CD8-positive, alpha-beta memory T cell (primary cell): ENCODE measurements at places on chromosomes 5 and 9. TPM values are rescaled to one million over a fixed set of nuclear protein-coding genes. Genes with fewer than 3 reads are reported as not detected.

GRCh38 chr9:11269036-11269435 lies 656.2 kb upstream of the PTPRD start:
- DNase-seq = no peak

The MARCOL gene
- not detected for total RNA-seq

DNA sequence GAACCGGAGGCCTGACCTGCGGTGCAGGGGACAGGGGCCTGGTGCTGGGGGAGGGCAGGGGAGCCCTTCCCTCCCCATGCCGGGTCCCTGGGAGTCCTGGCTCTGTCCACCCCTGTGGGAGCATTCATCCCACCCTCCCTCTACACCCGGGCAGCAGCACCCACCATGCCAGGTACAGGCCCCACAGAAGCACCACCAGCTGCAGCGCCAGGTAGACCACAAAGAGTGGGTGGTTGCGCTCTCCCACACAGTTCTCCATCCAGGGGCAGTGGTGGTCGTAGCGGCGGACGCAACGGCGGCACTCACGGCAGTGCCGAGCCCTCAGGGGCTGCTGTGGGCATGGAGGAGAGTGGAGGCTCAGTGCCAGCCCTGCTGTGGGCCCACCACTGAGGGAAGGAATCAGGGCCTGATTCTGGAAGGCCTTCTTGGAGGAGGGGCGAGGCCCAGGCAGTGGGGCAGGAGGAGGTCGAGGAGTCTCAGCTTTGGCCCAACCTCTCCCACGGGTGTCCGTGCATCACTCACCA lies 2.4 kb downstream of the ZDHHC12 start:
- no peak for DNase-seq

GRCh38 chr9:106753155-106753671 lies 109.8 kb upstream of the ZNF462 start:
- DNase-seq = no peak

The PSAT1 gene
- 93.4 TPM for total RNA-seq

The PAM gene
- 65.0 TPM for total RNA-seq

The SHROOM1 gene
- 2.0 TPM for total RNA-seq

DNA sequence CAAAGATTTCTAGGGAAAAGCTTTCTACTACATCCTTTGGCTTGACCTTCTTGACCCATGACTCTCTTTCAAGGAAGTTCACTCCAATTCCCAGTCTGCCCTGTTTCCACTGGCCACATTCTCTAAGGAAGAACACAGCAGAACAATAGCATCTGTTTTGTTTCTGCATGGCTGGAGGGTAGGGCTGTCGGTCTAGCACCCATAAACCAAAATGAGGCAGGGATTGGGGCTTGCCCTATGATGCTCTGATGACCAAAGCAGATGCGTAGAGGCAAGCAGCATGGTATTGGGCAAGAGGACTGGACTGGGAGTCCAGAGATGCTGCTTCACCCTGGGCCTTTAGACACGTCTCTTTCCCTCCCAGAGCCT lies 24.1 kb downstream of the GOLGA2 start:
- DNase-seq = no peak

DNA sequence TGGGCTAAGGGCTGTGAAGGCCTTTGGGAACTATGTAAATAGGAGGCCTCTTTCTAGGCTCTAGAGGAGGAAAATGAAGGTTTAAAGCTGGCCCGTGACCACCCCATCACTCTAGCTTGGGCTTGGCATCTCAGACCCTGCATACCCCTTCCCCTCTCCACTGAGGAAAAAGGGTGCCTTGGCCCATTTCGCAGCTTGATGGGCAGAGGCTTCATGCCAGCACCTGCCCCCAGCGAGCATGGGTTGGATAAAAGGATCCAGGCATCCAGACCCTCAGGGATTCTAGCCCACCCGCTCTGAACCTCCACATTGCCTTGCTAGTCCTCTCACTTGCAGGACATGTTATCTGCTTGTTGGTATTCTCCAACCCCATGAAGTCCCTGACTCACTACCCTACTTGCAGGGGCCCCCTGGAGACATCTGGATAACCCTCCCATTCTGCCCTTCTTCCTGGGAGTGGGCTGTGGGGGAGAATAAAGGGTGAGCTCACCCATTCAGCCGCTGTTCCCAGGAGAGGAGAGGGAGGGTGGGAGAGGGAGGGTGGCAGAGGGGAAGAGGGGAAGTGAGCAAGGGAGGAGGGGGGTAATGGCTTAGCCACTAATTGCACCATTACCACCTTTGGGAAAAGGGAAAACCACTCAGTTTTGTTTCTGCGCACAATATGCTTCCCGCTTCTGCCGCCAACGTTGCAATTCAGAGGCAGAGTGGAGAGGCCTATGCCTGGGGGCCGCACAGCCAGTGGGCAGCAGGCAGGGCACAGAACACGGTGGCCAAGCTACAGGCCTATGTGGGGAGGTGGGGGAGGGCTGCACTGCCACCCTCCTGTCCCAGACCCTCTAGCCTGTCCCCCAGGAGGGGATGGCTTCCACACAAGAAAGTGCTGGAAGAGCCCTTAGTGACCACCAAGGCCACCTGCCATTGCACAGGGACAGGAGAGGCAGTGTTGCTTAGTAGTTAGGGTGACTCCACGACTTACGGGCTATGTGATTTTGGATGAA lies 2.1 kb upstream of the CAMK2A start:
- no peak for DNase-seq

DNA sequence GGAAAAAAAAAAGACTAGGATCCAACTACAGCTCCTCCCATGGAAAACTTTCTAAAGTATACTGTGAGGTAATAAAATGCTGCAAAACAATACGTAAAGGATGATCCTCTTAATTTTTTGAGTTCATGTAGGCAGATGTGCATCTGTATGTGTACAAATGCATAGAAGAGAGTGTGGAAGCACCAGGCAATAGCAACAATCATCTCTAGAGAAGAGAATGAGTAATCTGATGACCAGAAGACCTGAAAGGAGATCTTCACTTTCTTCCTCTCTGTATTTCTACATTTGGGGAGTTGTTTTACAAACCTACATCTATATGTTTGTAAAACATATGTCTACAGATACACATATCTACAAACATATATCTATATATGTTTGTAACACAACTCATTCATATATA lies 29.3 kb upstream of the SPDL1 start:
- no peak for DNase-seq

The SCGB3A2 gene
- total RNA-seq = not detected

The SLC46A2 gene
- total RNA-seq = not detected

DNA sequence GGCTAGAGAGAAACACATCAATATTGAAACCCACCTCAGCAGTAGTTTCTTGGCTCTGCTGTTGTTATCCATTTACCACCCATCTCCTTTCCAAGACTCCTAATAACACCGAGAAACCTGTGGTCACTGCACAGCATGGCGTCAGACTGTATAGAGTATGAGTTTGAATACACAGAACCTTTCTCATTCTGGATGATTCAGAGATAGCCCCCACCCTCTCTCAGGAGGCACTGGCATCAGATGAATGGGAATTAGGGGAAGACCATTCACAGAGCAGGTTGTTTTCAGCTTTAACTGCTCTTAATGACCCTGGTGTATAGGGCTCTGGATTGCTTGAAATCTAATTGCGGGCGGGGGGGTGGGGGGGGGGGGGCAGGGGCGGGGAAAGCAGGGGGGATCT lies 86.7 kb downstream of the GPR21 start:
- no peak for DNase-seq

GRCh38 chr5:174572591-174572990 lies 151.8 kb upstream of the MSX2 start:
- DNase-seq = no peak

GRCh38 chr9:135514342-135515082 lies 6.7 kb upstream of the LCN1 start:
- DNase-seq = no peak

The CHMP5 gene
- total RNA-seq = 55.0 TPM

DNA sequence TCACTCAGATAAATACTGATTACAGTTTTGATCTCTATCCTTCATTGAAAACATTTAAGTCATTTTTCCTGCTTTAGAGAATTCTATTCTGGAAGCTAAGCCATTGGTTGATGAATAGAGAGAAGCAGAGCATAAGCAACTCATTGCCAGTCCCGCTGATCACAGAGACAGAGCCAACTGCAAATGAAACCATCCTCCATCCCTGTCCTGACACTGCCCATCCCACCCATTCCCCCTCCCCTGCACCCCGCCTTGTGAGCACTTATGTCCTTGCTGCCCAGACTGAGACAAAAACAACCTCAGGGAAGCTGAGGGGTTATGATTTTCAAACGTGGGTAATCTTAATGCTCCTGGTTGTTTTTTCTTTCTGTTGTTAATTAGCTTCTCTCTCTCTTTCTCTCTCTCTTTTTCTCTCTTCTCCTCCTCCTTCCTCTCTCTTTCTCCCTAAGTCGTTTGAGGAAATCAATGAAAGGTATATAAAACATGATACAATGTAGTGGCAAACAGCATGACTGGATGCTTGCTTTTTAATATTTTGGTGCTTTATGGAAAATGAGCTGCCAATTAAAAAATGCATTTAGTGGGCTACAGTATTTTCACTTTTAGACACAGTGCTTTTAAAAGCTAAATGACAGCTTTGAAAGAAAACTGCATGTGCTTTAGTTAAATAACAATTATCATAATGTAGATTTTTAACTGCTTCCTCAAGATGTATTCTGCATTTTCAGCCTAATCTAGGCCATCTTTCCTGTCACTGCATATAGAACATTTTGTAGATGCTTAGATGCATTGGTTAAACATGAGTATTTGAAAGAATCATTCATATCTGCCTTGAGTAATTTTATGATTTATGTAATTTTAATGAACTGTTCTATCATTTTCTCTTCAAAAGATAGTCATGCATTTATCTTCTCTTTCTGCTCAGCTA lies 57.3 kb downstream of the CMYA5 start:
- DNase-seq = no peak

DNA sequence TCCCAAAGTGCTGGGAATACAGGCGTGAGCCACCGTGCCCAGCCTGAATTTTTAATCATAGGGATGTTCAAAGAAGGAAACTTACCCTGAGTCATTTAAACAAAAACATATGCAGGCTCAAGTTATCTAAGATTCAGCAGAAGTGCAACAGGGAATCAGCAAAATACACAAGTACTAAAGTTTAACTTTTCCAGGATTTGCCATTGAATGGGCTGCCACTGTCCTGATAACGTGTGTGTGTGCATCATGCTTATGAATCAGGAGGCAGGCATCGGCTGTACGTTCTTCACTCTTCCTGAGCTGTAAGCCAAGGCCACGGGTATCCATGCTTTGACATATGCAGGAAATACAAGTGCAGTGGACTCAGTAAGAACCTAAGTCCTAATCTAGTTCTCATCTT lies 48.8 kb upstream of the FST start:
- DNase-seq = no peak

The F12 gene
- total RNA-seq = 9.2 TPM

- no peak for DNase-seq
Measured at GRCh38 chr5:143582176-143582575, 178.7 kb upstream of the NR3C1 start.

The DMRT3 gene
- total RNA-seq = not detected

DNA sequence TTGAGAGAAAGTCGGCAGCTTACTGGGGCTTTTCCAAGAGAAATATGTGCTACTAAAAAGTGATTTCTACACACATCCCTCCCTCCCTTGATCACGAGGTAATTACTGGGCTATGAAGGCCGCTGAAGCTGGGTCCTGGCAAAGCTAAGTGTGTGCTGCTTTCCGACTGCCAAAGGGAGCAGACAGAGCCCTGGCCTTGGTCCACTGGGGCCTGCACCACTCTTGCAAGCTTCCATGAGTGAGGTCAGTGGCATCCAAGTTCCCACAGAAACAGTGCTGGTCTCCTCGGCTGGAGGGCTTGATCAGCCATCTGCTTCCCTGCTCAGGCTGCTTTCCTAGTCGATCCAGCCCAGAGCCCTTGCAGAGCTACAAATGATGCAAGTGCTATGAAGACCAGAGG lies 154.8 kb upstream of the LHFPL2 start:
- DNase-seq = no peak

- no peak for DNase-seq
Measured at GRCh38 chr9:88672874-88673689, 138.1 kb downstream of the NXNL2 start.

DNA sequence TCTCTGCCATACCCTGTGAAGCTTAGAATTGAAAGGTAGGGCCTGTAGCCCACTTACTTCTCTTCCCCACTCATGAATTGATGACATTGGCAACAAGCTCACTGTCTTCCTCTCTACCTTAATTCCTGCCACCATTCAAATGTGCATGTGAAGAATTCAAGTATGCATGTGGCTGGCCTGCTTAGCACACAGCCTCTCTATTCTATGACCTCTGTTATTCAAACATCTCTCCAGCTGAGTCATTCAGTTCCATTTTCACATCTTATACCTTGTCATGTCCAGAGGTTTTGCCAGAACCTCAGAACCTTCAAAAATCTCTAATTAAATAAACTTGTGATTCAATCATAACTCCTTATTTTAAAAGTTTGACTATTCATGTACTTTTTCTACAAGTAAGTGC lies 114.7 kb upstream of the MAN2A1 start:
- no peak for DNase-seq
